ENCODE measurements at places on chromosomes 1 and 21.

GRCh38 chr21:14734191-14734590 is 188.1 kb upstream of the SAMSN1 start:
- ATAC-seq: no peak

- ATAC-seq: no peak
Observed at GRCh38 chr1:248740876-248741275, 14.7 kb downstream of the LYPD8 start.

DNA sequence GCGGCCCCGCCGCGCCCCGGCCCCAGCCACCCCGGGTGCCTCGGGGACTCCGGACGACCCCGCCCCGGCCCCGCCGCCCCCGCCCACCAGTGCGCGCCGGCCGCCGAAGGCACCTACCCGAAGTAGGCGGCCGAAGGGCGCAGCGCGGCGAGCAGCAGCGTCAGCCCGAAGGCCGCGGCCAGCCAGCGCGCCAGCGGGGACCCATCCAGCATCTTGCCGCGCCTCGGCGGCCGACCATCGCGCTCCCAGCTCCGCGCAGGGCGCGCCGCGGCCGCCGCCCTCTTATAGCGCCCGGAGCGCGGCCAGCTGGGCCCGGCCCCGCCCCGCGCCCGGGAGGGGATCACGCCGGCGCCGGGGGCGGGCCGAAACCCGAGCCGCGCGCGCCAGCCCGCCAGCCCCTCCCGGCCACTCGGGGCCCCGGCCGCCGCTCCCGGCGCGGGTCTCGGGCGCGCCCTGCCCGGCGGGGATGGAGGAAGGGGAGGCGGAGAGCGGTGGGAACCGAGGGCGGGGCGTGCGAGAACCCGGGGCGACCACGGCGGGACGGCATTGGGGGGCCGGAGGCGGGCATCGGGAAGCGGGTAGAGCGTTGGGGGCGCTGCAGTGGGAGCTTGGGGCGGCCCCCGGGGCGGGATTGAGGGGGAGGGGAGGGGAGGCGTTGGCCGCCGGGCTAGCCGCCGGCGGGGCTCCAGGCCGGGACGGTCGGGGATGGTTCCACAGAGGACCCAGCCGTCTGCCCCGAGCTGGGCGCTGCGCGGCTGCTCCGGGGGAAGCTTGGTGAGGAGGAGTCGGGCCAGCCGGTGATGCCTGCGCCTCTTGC is at the start of gene WNT9A:
WNT9A (minus strand) TSS at position 257 of the 817 bp plus-strand sequence; CDS start at position 212, 45 bp downstream.
- peak; percentile 16 for ATAC-seq

GRCh38 chr1:114503916-114504422 is 7.0 kb downstream of the TRIM33 start:
- ATAC-seq: no peak

DNA sequence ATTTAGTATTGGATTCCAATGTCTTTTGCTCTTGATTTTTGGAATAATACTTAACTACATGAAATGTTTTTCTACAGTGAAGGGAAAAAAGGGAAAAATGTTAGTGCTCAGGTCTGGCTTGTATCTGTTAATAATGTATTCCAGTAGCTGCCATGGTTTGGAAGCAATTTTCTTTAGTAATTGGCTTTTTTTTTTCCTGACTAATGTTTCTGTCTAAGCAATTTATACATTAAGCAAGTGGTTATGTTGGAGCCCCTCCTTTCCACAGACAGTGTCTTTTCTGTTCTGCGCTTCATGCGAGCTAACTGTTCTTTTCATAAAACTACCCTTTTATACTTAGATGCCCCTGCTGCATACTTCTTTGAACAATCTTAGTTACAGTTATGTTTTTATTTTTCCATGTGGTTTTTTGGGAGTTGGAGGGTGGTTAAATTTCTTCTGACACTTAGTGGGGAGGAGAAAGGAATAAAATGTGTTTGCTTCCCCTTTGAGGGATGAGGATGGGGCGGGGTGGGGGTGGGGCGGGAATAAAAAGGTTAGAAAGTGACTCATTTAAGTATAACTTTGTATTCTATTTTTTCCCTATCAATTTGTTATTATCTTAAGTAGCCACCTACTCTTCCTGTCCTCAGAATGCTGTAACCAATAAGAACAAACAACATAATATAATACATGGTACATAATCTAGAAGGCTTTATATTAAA is 83.1 kb downstream of the CLIC4 start:
- peak; percentile 39 for ATAC-seq

DNA sequence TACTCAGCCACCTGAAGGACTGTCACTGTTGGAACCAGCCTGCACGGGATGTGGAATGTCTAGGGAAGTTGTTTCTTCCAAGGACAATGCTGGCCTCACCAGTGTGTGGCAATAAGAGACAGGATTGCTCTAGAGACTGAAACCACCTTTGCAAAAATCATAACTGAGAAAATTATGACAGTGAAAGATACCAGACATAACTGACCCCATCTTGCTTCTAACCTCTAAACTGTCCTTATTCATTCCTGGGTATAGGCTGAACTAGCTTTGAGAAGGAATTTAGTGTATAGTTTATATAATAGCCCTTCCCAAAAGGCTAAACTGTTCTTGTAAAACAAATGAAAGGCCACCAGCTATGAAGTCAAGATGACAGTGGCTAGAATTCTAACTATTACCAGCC is 83.6 kb downstream of the IER5 start:
- no peak for ATAC-seq

- no peak for ATAC-seq
Observed at GRCh38 chr1:59701376-59701775, 113.4 kb upstream of the HOOK1 start.

Data from SK-N-SH treated with all-trans-retinoic acid at 6 μM for 48 hours (cell line).